Astrocyte (in vitro differentiated cells and primary cell): ENCODE measurements at places on chromosomes 2 and 18. TPM values are rescaled to one million over a fixed set of nuclear protein-coding genes. Genes with fewer than 3 reads are reported as not detected.

DNA sequence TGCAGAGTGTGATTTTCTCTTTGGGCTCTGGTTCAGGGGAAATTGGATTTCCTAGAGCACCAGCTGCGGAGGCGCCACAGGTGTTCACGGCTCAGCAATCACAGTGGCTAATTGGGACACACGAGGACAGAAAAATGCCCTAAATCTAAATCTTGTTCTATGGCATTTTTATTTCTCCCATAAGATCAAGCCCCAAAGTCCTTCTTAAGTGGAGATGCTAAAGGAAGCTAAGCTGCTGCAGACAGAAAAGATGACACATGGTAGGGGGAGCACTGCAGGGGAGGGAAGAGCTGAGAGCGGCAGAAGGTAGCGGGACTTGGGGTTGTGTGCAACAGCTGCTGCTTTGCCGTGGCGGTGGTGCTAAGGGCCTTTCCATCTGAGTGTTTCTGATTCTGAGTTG lies 280.6 kb downstream of the MYT1L start:
- no peak overlapping the region for H3K27ac ChIP-seq
- no peaks in the 10 kb centered on the region for H3K27me3 ChIP-seq
- no peaks in the 10 kb centered on the region for H3K36me3 ChIP-seq
- H3K4me3 ChIP-seq: no peak overlapping the region
- DNase-seq: no peak
- H3K4me1 ChIP-seq: no peaks in the 10 kb centered on the region

DNA sequence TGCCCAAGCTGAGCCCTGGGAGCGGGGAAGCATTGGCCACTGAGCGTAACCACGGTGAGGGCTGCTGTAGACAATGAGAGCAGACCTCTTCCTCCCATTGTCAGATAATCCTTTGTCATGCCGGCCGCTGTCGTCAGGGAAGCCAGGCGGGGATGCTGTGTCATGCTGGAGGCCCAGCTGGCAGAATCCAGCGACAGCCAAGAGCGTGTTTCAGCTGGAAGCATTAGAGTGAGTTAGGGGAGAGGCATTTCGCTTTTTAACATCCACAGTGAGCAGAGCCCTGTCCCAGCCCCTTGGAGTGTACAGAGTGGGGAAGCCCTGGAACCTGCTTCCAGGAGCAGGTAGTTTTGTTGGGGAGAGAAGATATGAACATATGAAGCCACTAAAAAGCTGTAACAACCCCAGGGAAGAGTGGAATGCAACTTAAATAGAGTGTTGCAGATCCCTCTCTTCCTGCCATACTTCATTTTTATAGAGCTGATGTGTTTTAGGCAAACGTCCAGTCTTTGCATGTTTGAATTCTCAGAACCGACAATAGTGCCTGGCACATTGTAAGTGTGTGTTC lies 7.0 kb downstream of the CTIF start:
- peak; percentile 74 for DNase-seq
- peaks cover 62% of the 10 kb centered on the region for H3K4me1 ChIP-seq
- no peaks in the 10 kb centered on the region for H3K36me3 ChIP-seq
- no peak overlapping the region for H3K4me3 ChIP-seq
- H3K27ac ChIP-seq: peak overlapping the region; percentile 57

- no peak overlapping the region for H3K27ac ChIP-seq
- no peak for DNase-seq
- H3K4me3 ChIP-seq: no peak overlapping the region
- H3K36me3 ChIP-seq: no peaks in the 10 kb centered on the region
Observed at GRCh38 chr2:10892316-10892715, 19.4 kb upstream of the KCNF1 start.

DNA sequence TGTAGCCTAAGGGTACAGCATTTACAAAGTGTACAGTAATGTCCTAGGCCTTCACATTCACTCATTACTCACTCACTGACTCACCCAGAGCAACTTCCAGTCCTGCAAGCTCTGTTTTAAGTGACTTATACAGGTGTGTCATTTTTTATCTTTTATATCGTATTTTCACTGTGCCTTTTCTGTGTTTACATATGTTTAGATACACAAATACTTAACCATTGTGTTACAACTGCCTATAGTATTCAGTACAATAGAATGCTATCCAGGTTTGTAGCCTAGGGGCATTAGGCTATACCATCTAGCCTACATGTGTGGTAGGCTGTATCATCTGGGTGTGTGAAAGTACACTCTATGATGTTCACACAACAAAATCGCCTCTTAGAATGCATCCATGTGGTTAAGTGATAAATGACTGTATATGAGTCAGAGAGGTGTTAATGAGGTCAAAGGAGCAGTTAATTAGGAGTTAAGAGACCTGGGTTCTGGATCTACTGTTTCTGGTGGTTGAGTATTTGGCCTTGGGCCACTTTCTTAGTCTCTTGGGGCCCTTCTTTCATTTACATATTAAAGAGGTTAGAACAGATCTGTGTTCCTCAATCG lies 149.1 kb downstream of the GREB1L start:
- no peaks in the 10 kb centered on the region for H3K27me3 ChIP-seq
- no peak overlapping the region for H3K4me3 ChIP-seq
- peaks cover 6% of the 10 kb centered on the region for H3K4me1 ChIP-seq
- H3K36me3 ChIP-seq: no peaks in the 10 kb centered on the region
- H3K27ac ChIP-seq: peak overlapping the region; percentile 8
- DNase-seq: peak; percentile 75

DNA sequence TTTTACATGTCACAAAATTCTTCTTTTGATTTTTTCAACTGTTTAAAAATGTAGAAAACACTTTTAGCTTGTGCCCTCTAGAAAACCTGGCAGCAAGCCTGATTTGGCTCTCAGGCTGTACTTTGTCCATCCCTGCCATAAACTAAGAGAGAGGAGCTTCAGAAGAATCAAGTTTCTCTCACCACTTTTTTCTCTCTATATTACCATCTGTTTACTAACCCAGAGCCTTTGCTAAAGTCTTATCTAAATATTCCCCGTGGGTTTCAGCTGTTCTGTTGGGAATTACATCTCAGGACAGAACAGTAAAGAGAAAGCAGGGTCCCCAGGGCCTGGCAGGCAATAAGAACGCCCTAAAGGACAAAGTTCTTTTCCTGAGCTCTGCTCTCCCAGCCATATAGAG lies 409.1 kb upstream of the CRIM1 start:
- no peak overlapping the region for H3K27ac ChIP-seq
- no peaks in the 10 kb centered on the region for H3K4me1 ChIP-seq
- no peaks in the 10 kb centered on the region for H3K36me3 ChIP-seq

DNA sequence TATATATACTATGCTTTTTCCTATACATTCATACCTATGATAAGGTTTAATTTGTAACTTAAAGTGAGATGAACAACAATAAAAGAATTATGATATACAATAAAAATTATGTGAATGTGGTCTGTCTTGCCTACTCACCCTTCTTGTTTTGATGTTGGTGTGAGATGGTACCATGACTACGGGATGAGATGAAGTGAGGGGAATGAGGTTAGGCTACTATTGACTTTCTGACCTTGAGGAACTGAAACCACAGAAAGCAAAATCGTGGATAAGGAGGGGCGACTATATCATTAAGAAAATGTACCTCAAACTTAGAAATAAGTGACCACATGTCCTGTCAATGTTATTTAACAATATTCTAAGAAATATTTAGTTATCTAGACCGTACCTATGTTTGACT lies 103.9 kb upstream of the PPP1CB start:
- DNase-seq: no peak
- H3K4me1 ChIP-seq: peaks cover 30% of the 10 kb centered on the region
- no peaks in the 10 kb centered on the region for H3K27me3 ChIP-seq

DNA sequence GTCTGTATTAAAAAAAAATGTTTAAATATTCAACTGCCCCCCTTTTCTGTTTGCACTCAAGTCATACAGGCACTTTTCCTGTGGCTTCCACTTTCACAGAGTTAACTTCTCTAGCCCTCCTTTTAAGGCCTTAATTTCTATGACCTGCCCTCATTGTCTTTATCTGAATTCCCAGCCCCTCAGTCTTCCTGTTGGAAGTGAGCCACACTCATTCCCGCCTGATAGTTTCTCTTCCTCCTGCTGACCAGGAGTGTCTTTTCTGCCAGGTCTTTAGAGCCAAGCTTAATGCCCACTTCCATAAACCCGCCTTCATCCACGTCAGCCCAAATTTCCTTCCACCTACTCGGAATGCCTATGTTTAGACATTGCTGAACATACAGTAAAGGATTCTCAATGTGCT lies 10.5 kb downstream of the COPS8 start:
- H3K4me1 ChIP-seq: peaks cover 13% of the 10 kb centered on the region
- H3K36me3 ChIP-seq: peaks cover 33% of the 10 kb centered on the region
- H3K27me3 ChIP-seq: no peaks in the 10 kb centered on the region
- no peak overlapping the region for H3K4me3 ChIP-seq
- H3K27ac ChIP-seq: no peak overlapping the region

TMEM178A gene
- total RNA-seq: 28.7 and 41.6 TPM in 2 replicates
